ENCODE measurements at places on chromosomes 5 and 9.

DNA sequence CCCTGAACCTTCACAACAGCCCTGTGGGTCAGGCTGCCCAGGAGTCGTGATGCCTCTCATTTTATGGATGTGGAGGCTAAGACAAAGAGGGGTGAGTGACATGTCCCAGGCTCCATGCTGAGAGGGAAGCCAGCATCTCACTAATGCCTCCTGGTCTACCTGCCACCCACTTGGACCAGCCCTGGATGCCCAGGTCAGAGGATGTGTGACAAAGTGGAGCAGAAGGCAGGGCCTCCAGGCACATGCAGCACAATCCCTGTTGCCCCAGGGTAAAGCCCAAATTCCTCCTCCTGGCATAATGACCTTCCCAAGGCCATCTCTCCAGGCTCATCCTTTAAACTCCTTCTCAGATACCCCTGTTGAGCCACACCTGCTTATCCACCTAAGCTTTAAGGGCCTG lies 51.4 kb upstream of the XPA start:
- no peaks in the 10 kb centered on the region for H3K4me1 ChIP-seq
- H3K4me3 ChIP-seq = no peak overlapping the region
- DNase-seq = no peak
- no peaks in the 10 kb centered on the region for H3K36me3 ChIP-seq

- H3K27ac ChIP-seq = no peak overlapping the region
- no peaks in the 10 kb centered on the region for H3K4me1 ChIP-seq
- H3K4me3 ChIP-seq = no peak overlapping the region
- H3K36me3 ChIP-seq = no peaks in the 10 kb centered on the region
Measured at GRCh38 chr5:147098233-147098790, 136.5 kb upstream of the STK32A start.

DNA sequence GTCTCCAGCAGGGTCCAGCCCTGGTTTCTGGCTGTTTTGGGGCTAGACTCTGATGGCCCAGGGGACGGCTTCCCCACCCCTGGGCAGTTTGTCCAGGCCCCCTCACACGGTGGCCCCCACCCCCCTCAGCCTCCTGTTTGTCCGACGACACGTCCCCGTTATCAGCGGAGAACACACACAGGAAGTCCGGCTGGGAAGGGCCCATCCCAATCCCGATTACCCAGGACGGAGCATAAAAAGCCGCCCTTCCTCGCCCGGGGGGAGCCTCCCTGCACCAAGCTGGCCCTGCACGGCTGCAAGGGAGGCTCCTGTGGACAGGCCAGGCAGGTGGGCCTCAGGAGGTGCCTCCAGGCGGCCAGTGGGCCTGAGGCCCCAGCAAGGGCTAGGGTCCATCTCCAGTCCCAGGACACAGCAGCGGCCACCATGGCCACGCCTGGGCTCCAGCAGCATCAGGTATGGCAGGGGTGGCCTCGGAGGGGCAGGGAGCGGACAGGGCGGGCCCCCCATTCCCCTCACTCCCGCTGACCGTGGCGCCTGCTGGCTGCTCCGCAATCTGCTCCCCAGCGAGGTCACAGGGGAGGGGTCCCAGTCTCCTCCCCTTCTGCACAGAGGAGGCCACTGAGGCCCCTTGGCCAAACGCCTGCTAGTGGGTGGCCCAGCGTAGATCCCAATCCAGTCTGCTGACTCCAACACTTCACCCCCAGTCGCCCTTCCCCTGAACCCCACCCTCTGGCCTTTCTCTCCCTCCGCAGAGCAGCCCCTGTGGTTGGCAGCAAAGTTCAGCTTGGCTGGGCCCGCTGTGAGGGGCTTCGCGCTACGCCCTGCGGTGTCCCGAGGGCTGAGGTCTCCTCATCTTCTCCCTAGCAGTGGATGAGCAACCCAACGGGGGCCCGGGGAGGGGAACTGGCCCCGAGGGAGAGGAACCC lies at the start of gene EGFL7:
TSS of gene EGFL7 (plus strand) at position 261 of the 926 bp plus-strand sequence. CDS start 5,367 bp downstream, outside the sequence.
- H3K27me3 ChIP-seq = peaks cover 3% of the 10 kb centered on the region
- DNase-seq = no peak
- H3K4me1 ChIP-seq = no peaks in the 10 kb centered on the region
- no peak within 1 kb of the TSS for H3K27ac ChIP-seq
- peak within 1 kb of the TSS; percentile 3 for H3K4me3 ChIP-seq

- H3K27me3 ChIP-seq = no peaks in the 10 kb centered on the region
- no peaks in the 10 kb centered on the region for H3K36me3 ChIP-seq
- H3K4me3 ChIP-seq = no peak overlapping the region
- H3K4me1 ChIP-seq = no peaks in the 10 kb centered on the region
Measured at GRCh38 chr5:97453263-97453662, 270.2 kb upstream of the RIOK2 start.

GRCh38 chr9:71984831-71985281 lies 73.4 kb downstream of the C9orf85 start:
- H3K36me3 ChIP-seq = no peaks in the 10 kb centered on the region
- H3K4me3 ChIP-seq = no peak overlapping the region
- H3K27ac ChIP-seq = no peak overlapping the region
- H3K4me1 ChIP-seq = no peaks in the 10 kb centered on the region
- H3K27me3 ChIP-seq = no peaks in the 10 kb centered on the region

Data from prostate gland (tissue), 2 donors.